Neural progenitor cell (in vitro differentiated cells): ENCODE measurements at places on chromosomes 13 and 19.

GRCh38 chr19:31331536-31331935 lies 17.7 kb downstream of the TSHZ3 start:
- DNase-seq: no peak

GRCh38 chr13:32407854-32408253 lies 20.1 kb downstream of the N4BP2L1 start:
- no peak for DNase-seq

- DNase-seq: no peak
Observed at GRCh38 chr13:25190256-25190655, 18.2 kb upstream of the AMER2 start.

DNA sequence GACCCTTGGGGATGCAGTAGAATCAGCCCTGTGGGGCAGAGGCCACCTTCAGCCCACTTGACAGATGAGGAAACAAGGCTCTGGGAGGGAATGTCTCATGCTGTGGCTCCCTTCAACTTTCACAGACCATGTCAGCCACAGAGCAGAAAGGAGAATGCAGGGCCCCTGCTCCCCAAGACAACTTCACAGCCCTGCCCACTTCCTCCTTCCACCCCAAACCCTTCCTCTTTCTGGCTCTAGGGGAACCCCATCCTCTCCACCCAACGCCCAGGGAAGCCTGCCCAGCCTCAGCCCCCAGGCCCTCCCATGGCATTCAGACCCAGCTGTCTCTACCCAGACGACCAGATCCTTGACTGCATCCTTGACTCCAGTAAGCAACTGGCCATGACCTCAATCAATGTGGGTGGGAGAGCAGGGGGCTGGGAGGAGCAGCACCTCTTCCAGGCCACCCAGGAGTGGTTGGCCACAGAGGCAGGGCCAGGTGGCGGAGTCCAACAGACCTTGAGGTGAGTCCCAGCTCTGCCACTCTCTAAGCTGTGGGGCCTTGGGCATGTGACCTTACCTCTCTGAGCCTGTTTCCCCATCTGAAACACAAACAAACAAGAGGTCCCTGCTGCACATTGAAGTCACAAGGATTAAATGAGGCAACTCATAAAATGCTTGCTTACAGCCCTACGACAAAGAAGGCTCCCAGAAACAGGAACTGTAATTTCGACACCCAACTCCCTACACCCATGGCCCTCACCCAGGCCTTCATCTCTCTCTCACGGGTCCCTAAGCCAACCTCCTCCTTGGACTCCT lies 15.8 kb downstream of the DEDD2 start:
- no peak for DNase-seq

DNA sequence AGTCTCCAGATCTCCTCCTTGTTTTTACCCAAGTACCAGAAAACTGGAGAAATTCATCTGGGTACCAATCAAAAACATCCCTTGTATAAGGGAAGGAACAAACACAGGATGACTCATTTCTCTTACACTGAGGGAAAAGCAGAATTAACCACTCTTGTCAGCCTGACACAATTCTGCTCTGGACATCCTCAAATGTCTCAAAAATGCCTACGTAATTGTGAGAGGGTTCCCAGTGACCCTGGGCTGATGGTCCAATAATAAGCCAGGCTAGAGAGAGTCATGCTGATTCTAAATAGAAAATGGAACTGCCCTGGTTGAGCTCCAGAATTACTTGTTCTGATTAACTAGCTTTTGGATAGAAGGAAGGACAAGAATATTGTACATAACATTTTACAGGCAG lies 14.5 kb downstream of the ZNF708 start:
- no peak for DNase-seq

GRCh38 chr13:39189778-39190177 lies 151.5 kb downstream of the NHLRC3 start:
- DNase-seq: no peak

DNA sequence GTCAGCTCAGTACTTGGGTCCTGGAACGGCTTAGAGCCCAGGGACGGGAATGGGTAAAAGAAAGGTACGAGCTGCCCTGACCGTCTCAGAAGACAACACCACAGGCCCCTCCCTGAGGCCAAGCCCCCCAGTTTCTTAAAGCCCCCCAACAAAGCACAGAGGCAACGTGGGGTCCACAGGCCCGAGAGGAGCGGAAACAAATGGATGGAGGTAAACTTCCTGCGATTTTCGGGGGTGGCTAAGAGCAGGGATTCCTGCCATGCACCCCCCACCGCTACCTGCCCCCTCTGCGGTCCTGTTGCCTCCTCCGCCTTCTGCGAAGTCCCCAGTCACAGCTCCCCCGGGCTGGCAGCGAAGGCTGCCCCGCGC lies 48.2 kb downstream of the PTPRS start:
- DNase-seq: no peak

GRCh38 chr13:30339738-30340330 lies 32.5 kb upstream of the KATNAL1 start:
- DNase-seq: no peak

DNA sequence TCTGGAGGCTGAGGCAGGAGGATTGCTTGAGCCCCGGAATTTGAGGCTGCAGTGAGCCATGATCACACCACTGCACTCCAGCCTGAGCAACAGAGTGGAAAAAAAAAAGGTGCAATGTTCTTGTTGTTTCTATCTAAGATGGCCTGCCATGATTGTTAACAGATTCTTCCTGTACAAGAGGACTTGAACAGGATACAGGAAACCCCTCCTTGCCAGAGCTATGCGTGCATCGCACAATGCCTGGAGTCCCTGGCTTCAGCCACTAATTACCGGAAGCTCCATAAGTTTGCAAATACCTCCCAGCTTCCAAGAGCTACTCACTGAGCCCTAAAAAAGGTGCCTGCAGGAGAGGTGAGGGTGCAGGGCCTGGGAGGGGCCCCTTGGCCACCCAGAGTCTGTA lies 13.1 kb upstream of the HIF3A start:
- DNase-seq: no peak

DNA sequence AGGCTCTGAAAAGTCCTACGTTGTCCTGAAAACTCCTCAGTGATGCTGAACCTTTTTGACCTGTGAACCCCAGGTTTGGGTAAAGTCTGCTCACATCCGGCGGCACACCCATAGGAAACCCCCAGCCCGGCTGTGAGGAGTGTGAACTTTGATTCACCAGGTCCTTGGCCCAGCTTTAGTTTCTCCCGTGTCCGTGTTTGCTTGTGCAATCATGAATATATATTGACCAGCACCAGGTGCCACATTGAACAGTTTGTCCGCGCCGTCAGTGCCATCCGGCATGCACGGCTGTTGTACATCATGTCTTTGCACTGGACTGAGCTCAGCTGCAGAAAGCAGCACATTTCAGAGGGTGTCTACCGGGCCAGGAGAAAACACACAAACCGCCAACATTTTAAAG lies 45.3 kb downstream of the NFIC start:
- no peak for DNase-seq

DNA sequence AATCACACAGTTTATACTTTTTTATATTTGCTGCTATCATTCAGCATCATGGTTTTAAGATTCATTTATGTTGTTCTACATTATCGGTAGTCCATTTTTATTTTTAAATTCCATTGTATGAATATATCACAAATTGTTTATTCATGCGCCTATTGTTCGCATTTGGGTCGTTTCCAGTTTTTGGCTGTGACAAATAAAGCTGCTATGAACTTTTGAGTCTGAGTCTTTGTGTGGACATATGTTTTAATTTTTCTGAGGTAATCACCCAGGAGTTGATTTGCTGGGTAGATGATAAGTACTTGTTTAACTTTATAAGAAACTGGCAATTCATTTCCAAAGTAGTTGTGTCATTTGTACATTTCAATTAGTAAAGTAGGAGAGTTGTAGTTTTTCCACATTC lies 74.2 kb upstream of the CSNK1A1L start:
- no peak for DNase-seq

DNA sequence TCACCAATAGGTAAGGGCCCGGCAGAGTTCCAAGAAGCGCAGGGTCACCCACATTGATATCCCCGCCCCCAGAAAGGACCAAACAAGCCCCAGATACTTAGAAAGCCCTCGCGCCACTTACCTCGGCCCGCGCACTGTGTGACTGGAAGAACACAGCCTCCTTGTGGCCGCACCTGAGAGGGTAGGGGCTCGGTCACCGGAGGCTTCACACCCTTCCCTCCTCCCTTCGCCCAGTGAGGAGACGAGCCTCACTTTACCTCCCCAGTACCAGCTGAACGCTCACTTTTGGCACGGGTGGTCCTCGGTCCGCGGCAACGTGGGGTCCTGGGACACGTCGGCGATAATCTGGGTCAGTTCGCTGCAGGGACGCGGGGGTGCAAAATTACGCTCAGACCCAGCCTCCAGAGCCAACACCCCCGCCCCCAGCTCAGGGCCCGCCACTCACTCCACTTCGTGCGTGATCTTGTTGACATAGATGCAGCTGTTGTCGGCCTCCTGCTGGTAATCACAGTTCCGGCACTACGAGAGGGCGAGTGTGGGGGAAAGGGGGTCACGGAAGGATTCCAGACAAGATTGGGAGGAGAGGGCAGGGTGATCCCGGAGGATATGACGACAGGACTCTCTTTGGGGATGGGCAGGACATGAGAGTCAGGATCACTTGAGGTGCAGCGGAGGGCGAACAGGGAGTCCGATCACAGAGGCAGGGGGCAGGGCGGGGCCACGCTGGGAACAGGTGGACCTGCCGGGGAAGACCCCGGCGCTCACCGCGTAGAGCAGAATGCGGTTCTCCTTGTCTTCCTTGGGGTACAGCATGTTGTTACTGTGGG lies 568 bp downstream of the POLR2I start:
- DNase-seq: peak; percentile 45

GRCh38 chr19:6590258-6590826 lies 608 bp downstream of the CD70 start:
- DNase-seq: peak; percentile 56

GRCh38 chr13:25977216-25977615 lies 74.6 kb downstream of the SHISA2 start:
- DNase-seq: peak; percentile 82

DNA sequence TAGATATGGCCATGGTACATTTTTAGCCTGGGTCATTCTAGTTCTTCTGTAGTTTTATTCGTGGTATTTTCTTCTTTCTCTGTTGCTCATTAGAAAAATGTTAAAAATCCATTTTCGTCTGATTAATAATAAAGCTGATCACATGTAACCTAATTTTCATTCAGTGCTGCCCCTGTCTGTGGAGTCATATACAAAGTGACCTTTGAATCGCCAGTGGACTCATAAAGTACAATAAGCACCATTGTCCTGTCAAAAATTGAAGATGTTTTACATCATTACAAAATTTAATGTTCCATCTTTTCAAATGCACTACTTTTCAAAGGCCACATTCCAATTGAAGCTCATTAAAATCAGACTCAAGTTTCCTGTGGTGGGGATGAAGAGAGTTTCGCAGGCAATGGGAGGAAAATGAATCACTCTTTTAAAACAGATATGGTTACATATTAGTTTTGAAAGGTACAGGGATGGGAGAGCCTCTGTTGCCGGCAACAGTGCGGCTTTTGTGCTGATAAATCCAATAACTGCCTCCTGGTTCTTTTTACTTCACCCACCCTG lies 205.4 kb downstream of the ZNF536 start:
- DNase-seq: no peak

DNA sequence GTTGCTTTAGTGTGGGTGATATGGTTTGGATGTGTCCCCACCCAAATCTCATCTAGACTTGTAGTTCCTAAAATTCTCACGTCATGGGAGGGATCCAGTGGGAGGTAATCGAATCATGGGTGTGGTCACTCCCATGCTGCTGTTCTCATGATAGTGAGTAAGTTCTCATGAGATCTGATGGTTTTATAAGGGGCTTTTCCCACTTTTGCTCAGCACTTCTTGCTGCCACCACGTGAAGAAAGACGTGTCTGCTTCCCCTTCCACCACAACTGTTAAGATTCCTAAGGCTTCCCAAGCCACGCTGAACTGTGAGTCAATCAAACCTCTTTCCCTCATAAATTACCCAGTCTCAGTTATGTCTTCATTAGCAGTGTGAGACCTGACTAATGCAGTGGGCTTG lies 26.0 kb downstream of the OR10H4 start:
- DNase-seq: no peak

DNA sequence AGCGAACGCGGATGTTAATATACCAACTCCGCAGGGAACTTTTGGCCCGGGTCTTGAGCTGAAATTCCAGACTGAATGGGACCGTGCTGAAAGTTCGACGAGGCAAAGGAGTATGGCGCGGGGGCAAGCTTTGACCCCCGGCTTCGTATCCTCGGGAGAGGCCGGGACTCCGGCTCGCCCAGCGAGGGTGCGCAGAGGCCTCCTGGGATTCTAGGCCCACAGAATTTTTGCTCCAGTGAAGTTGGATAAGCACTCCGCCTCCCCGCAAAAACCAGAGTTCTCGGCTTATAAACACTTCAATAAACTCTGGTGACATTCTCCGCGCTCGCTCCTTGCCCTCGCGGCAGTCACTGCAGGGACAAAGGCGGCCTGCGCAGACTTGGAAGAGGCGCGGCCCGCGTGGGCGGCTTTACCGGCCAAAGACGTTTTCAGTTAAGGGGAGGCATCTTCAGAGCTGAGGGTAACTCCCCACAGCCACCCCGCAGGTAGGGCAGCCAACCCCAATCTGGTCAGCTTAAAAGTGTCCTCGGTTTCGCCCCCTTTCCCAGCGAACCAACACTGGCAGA lies 112.6 kb downstream of the KCNRG start:
- DNase-seq: peak; percentile 71

DNA sequence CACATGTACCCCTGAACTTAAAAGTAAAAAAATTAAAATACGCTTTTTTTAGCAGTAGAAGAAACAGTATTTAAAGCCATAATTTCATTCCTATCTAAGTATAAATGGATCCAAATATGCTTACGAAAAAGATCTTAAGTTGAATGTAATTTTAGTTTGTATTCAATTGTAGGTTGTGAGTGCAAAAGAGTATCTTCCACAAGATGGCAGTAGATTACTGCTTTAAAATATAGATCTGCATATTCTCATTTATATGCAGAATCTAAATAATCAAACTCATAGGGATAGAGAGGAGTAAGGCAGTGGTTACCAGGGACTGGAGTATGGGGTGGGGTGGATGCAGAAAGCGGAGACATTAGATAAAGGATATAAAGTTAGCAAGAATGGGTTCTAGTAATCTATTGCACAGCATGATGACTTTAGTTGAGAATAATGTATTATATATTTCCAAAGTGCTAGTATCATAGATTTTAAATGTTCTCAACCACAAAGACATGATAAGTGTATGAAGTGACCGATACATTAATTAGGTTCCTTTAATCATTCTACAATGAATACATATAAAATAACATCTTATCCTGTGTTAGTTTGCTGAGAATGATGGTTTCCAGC lies 14.2 kb downstream of the OR7A17 start:
- no peak for DNase-seq

- no peak for DNase-seq
Observed at GRCh38 chr19:28667348-28667977, 545.5 kb downstream of the UQCRFS1 start.

- DNase-seq: no peak
Observed at GRCh38 chr13:46748300-46748699, 48.7 kb downstream of the ESD start.

- no peak for DNase-seq
Observed at GRCh38 chr13:113065406-113066141, 40.0 kb upstream of the F7 start.

- no peak for DNase-seq
Observed at GRCh38 chr13:29767006-29767405, 83.4 kb downstream of the UBL3 start.

- peak; percentile 19 for DNase-seq
Observed at GRCh38 chr13:101258071-101258470, 158.2 kb downstream of the NALCN start.
